ENCODE measurements at places on chromosomes 3 and 15.

DNA sequence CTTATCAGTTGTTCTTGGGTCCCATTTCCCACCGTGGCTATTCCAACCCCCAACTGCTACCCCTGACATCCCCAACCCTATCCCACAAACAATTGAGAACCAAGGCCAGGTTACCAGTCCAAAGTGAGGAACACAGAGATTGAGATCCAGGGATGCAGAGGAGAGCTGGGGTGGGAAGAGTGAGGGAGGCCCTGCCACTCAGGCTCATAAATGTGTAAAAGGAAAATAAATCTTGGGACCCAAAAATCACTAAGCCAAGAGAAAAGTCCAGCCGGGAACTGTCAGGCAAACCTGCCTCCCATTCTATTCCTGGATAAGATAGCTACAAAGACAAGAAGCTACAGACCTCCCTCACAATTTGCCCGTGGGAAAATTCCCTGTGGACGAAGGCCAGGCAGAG is 101.1 kb upstream of the DLG1 start:
- DNase-seq: no peak

DNA sequence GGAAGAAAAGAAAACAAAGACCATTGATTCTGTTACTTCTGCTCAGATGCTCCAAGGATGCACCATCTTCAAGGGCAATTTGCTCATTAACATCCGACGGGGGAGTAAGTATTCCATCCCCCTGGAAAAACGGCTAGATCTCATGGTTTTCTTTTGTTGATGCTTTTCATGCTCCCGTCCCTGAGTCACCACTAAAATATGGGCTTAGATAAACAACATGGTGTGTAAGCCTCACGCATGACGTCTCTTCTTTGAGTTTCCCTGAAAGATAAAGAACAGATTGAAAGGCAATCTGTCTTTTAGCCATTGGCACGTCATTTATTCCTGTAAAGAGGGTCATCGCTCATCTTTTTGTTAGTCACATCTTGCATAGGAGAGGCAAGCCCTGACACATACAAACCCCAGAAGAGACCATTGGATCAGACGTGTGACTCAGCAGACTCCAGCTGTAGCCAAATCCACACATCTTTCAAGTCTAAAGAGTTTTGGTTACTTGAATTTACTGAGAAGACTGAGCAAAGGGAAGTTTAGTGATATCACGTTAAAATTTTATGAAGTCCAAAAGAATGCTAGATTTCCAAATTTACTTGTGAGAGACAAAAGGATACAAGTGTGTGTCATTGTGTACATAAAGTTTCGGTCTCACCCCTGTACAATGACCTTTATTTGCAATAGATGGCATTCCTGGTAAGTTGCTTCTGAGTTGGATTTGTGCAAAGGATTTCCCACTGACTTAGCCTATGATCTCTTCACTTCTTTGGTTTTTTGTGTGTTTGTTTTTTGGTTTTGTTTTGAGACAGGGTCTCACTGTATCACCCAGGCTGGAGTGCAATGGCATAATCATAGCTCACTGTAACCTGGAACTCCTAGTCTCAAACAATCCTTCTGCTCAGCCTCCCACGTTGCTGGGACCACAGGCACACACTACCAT is 110.5 kb downstream of the PGPEP1L start:
- DNase-seq: no peak

DNA sequence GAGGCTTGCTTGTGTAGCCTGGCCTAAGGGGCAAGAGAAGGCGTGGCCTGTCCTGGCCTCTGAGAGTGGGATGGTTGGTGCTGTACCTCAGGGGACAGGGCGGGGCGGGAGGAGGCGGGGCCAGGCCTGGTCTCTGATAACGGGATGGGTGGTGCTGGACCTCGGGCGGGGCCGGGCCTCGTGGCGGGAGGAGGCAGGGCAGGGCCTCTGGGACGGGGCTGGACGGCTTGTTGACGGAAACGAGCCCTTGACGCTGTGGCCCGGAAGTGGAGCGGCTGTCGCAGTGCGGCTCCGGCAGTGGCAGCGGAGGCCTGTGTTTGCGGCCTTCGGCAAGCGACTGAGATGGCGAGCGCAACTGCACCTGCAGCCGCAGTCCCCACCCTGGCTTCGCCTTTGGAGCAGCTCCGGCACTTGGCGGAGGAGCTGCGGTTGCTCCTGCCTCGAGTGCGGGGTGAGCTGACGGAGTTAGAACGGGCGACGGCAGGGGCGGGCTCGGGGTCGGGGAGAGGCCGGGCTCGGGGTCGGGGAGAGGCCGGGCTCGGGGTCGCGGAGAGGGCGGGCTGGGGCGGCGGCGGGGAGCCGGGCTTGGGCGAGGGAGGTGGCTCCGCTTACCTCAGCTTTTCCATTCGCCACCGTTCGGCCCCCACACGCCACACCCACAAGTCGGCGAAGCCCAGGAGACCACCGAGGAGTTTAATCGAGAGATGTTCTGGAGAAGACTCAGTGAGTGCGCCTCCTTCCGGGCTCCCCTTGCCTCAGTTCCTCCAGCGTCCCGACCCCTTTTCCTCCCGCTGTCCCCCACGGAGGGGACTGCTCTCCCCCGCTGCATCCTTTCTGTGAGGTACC is at the start of gene CCNDBP1:
CCNDBP1 (plus strand) TSS at position 247 of the 846 bp plus-strand sequence; CDS start at position 343, 96 bp downstream.
- DNase-seq: peak; percentile 92

DNA sequence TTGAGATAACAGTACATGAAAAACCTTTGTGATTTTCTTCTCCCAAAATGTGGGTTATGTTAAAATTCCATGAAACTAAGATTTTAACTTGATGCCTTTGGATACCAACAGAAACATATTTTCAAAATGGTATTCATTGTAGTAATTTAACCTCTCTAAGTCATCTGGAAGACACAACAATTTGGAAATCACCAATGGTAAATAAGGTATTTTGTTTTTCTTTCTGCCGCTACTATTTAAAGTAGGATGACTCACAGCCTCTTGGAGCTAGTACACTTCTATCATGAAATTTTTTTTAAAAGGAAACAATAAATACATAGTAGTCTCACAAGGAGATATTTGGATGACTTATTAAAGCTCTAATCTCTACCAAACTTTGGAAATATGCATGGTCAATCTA is 291.6 kb upstream of the VEPH1 start:
- DNase-seq: no peak

- no peak for DNase-seq
Measured at GRCh38 chr15:73982222-73982962, 9.7 kb downstream of the STOML1 start.

DNA sequence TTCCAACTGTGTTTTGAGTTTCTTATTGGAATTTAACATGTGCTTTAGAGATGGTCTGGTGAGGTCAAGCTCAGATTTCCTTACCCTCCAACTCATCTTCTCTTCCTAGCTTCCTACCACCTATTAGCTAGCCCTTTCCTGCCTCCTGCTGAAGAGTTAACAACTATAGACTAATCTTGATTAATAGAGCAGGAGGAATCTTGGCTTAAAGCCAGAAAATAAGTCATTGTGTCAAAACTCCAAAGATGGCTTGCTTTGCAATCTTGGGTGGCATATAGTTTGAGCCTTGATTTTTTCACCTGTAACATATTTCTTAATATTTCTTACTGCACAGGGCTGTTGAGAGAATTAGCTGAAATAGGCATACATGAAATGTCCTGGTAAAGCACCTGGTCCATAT is 27.3 kb downstream of the BCL2L10 start:
- DNase-seq: no peak

- no peak for DNase-seq
Measured at GRCh38 chr3:188217726-188218125, 63.8 kb downstream of the LPP start.

GRCh38 chr3:150243466-150243865 is 164.6 kb upstream of the TSC22D2 start:
- DNase-seq: no peak

GRCh38 chr3:38099518-38099917 is 37.4 kb downstream of the ACAA1 start:
- DNase-seq: no peak

DNA sequence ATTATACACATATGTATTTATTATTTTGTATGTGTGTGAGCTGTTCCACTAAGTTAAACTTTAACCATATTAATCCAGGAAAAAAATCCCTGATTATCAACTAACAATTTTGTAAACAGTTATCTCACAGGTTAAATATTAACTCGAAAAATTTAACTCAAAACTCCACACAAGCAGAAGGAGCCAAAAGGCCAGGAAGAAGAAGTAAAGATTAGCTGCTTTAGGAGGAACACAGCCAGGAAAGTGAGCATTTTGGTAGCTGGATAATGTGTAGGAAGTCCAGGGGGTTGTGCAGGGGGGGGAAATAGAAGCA is 425.0 kb downstream of the TIGIT start:
- no peak for DNase-seq

DNA sequence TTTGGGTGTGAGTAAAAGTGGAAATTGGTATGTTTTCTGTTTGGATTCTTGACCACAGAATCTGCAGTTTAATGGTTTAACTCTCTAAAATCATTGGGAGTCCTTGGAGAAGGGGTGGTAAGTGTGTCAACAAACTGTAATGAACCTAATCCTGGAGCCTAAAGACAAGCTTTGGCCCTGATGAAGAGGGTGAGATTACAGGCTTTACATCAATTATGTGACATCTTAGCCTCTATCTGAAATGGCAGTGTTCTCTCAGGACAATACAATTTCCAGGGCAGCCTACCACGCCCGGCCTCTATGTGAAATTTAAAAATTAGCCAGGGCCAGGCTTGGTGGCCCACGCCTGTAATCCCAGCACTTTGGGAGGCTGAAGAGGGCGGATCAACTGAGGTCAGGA is 4.3 kb upstream of the PKM start:
- no peak for DNase-seq

GRCh38 chr3:111541911-111542483 is at the start of gene CD96:
Gene CD96, plus strand, starts transcription at chr3:111542197. Its CDS starts 52 bp downstream, at chr3:111542249.
- DNase-seq: peak; percentile 53

DNA sequence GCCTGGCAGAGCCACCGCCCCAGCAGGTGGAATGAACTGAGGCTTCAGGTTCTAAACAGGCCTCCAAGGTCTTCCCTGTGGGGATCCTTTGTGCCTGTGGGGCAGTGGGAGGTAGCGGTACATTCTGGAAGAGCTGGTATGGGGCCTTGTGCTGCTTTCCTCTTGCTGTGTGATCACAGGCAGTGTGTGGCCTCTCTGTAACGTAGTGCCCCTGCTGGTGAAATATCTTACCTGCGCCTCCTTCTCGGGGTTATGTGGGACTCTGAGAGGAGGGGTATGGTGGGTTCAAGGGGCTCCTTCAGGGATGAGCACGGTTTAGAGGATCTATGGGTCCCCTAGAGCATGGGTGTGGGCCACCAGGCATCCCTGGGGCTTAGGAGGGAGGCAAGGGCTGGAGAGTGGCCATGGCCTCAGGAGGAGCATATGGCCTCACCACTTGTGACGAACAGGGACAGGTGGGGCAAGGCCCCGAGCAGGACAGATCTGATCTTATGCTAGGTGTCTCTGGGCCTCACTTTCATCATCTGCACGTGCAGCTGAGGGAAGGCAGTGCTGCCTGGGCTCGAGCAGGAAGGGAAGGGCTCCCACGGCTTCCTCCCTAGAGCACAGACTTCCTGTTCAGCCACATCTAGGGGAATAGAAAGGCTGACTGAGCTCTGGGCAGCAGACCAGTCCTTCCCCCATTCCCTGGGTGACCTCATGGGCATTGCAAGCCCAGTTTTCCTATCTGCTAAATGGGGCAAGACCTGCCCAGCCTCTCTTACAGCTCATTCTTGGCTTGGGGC is 1.9 kb upstream of the ALS2CL start:
- no peak for DNase-seq

GRCh38 chr15:27853624-27854455 is 245.3 kb downstream of the OCA2 start:
- no peak for DNase-seq

DNA sequence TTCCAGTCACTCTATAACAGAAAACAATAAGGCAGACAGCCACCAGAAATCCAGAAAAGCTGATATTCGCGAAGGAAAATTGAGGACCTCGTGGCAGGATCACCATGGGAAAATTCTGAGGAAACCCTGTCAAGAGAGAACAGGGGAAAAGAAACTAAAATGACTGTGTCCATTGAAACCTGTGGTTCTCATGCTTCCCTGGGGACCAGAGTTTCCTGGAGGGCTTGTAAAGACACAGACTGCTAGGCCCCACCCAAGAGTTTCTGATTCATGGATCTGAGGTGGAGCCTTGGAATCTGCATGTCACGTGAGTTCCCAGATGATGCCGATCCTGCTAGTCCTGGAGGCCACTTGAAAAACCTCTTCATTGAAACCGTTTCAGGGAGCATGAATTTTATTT is 420.5 kb downstream of the EPHB1 start:
- DNase-seq: no peak

- DNase-seq: no peak
Measured at GRCh38 chr3:196378146-196378841, 40.1 kb upstream of the TM4SF19 start.

- no peak for DNase-seq
Measured at GRCh38 chr3:141336672-141337522, 31.4 kb upstream of the ZBTB38 start.

DNA sequence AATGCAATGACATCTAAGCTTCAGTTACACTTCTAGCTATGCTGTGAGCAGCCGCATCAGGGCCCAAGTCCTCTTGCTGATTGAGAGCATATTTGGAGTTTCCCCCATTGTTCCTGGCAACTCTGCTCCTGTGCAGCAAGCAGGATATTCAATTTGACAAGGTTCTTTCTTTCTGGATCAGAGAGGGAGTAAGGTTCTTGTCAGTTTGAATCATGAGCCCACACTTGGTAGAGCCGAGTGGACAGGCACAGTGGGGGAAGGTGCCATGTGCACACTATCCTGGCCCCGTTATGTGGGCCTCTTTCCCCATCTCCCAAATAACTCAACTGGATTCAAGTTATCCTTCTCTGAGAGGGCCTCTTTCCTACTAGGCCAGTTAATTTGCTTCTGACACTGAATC is 385.4 kb downstream of the ZIC1 start:
- DNase-seq: no peak

DNA sequence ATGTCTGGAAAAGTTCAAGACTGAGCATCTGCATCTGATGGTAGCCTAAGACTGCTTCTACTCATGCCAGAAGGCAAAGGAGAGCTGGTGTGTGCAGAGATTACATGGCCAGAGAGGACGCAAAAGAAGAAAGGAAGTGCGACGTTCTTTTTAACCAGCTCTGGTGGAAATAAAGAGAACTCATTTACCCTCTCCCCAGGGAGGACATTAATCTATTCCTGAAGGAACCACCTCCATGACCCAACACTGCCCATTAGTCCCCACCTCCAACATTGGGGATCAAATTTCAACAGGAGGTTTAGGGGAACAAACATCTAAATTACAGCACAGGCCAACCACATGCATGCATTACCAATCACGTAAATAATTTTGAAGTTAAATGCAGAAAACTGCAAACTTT is 1.5 kb upstream of the NCK1 start:
- no peak for DNase-seq

DNA sequence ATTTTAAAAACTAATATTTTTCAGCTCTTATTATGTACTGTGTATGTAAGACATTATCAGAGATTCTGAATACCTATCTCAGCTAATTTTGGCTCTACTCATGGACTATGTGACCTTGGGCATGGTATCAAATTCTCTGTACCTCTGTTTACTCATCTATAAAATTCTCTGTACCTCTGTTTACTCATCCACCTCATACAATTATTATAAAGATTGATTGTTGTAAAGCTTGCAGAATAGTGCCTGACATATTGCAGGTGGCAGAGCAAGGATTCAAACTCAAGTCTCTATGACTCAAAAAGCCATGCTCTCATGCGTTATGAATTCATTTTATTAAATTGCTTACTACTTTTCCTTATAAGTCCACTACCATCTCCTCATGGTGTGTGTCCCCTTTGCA is 151.9 kb upstream of the ARL6 start:
- DNase-seq: no peak

- no peak for DNase-seq
Measured at GRCh38 chr3:182609575-182610156, 183.6 kb upstream of the ATP11B start.

GRCh38 chr3:12438318-12438717 is 46.0 kb upstream of the TSEN2 start:
- no peak for DNase-seq
